IMR-90 (cell line): ENCODE measurements at places on chromosomes 11 and 22.
A peak's percentile ranks its signal among the peaks of the same experiment; 100 is the strongest.

- H3K27ac ChIP-seq = no peak overlapping the region
- DNase-seq = no peak
- no peak overlapping the region for H3K4me3 ChIP-seq
- no peaks in the 10 kb centered on the region for H3K36me3 ChIP-seq
- H3K27me3 ChIP-seq = no peaks in the 10 kb centered on the region
Measured at GRCh38 chr11:82465481-82465880, 268.2 kb downstream of the FAM181B start.

- peak within 1 kb of the TSS; percentile 89 for H3K27ac ChIP-seq
- no peaks in the 10 kb centered on the region; the same call in 1 of the 2 replicates for H3K36me3 ChIP-seq
- no peaks in the 10 kb centered on the region for H3K27me3 ChIP-seq
Measured at GRCh38 chr11:108498046-108498815, at the start of gene POGLUT3. TSS of gene POGLUT3 (minus strand) at chr11:108498384. CDS start at chr11:108498366, 18 bp downstream.

GRCh38 chr11:122342089-122342744, 226.2 kb upstream of the BLID start:
- H3K27me3 ChIP-seq = no peaks in the 10 kb centered on the region
- peak; percentile 25 for DNase-seq
- no peak overlapping the region; the same call in 1 of the 2 replicates for H3K27ac ChIP-seq
- peaks cover 25% of the 10 kb centered on the region for H3K4me1 ChIP-seq

- H3K27me3 ChIP-seq = no peaks in the 10 kb centered on the region
- H3K36me3 ChIP-seq = no peaks in the 10 kb centered on the region
- no peak within 1 kb of the TSS for H3K27ac ChIP-seq
- no peaks in the 10 kb centered on the region for H3K4me1 ChIP-seq
- DNase-seq = no peak
Measured at GRCh38 chr11:7830740-7831139, 34.0 kb upstream of the OR5P2 start.

- peaks cover 2% of the 10 kb centered on the region for H3K4me1 ChIP-seq
- H3K36me3 ChIP-seq = peaks cover 10% of the 10 kb centered on the region
- no peaks in the 10 kb centered on the region for H3K27me3 ChIP-seq
- DNase-seq = no peak
- no peak overlapping the region for H3K4me3 ChIP-seq
Measured at GRCh38 chr22:25511725-25512124, 52.8 kb upstream of the GRK3 start.
